ENCODE measurements at places on chromosomes 7 and 10. TPM values are rescaled to one million over a fixed set of nuclear protein-coding genes. Genes with fewer than 3 reads are reported as not detected.

DNA sequence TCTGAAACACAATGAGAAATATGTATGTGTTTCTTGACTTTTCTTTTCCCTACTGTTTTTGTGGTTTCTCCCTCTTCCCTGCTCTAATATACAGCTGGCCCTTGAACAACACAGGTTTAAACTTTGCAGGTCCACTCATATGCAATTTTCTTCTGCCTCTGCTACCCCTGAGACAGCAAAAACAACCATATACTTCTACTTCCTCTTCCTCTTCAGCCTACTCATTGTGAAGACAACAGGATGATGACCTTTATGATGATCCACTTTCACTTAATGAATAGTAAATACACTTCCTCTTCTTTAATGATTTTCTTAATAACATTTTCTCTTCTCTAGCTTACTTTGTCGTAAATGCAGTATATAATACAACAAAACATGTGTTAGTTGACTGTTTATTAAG, 35.0 kb upstream of the DGKB start:
- no peak for DNase-seq

DNA sequence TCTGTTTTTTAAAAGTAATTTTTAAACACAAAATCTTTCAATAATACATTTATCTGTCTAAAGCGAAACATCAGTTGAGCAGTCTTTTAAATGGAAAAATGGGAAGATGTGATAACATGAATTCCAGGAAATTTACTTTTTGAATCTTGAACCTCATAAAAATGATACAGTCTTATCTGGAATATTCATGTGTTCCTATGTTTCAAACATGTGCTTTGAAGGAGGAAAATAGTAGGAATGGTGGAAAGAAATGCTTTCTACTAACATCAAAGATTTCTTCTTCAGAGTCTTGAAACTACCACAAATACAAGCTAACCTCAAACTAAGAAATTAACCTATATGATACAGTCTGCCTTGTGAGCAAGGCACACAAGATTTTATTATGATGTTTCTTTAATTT, 317.5 kb upstream of the SEMA3A start:
- no peak for DNase-seq

Gene GRID1
- not detected for polyA plus RNA-seq

Gene AIMP2
- polyA plus RNA-seq: 18.8 TPM

GRCh38 chr10:110699859-110700468, 55.8 kb downstream of the RBM20 start:
- no peak for DNase-seq

DNA sequence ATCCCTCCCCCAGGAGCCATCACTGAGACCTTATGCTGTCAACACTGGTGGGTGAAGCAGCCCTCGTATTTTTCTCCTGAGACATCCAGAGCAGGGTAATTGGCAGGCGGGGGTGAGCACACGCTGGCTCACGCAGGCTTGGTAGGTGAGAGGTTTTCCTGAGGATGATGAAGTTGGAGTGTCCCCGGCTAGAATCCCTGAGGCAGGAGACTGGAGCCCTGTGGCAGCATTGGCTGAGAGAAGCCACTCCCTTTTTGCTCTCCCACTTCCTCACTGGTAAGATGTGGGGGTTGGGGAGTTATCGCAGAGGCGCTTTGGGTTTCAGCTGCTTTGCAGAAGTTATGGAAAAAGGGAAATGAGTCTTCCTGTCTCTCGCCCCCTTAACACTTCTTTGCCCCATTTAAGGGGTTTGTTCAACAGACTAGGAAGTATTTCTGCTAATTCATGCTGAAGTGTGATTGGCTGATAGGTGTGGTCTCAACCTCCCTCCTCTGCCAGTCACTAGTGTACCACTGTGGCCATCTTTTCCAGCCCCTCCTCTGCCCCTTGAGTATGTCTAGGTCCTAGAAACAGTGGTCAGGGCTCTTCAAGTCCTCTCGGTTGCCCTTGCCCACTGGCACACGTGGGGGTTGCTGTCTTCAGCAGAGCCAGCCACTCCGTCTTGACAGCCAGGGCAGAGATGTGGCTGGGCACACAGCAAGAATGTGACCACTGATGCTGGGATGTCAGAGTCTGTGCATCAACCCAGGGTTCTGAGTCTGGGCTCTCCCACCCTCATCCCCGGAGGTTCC, 5.7 kb downstream of the ARPC1B start:
- DNase-seq: peak; percentile 48

Gene POM121C
- polyA plus RNA-seq: 3.8 TPM

DNA sequence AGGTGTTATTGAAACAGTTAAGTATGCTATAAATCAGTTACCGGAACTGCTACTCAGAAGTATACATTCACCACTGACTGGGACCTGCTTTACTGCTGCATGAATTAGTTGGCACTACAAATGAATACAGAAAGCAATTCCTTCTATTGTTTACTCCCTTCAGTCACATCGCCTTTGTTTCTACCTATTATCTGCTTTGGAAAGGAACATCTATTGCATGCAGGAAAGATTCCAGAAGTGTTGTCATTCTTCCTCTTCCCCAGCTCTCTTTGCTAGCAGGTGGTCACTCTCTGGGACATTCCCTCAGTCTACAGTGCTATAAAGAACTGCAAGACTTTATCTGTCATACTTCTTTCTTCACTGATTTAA, 131.3 kb downstream of the ANK3 start:
- DNase-seq: no peak

- DNase-seq: no peak
Measured at GRCh38 chr7:22202141-22202540, 154.8 kb downstream of the RAPGEF5 start.

- DNase-seq: no peak
Measured at GRCh38 chr10:5589661-5590511, 65.1 kb downstream of the CALML3 start.

Gene NUPR2
- polyA plus RNA-seq: not detected

- no peak for DNase-seq
Measured at GRCh38 chr10:31477584-31477983, 158.6 kb downstream of the ZEB1 start.

DNA sequence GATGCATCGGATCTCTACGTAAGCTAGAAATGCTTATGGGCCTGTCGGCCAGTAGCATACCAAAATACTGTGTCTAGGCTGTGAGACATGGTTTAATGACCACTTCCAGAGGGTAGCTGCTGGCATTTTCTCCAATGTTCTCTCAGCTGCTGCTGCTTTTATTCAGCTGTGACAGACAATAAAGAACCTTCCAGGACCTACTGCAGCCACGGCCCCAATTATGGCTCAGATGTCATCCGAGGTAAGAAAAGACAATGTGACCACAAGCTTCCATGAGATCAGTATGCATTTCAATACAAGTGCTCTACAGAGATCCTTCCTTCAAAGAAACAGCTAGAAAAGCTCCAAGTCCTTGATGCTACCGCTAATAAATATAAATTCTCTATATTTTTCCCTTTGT, 256.2 kb downstream of the SDHAF3 start:
- no peak for DNase-seq

Gene BMPER
- polyA plus RNA-seq: not detected

Gene CALCR
- polyA plus RNA-seq: not detected

DNA sequence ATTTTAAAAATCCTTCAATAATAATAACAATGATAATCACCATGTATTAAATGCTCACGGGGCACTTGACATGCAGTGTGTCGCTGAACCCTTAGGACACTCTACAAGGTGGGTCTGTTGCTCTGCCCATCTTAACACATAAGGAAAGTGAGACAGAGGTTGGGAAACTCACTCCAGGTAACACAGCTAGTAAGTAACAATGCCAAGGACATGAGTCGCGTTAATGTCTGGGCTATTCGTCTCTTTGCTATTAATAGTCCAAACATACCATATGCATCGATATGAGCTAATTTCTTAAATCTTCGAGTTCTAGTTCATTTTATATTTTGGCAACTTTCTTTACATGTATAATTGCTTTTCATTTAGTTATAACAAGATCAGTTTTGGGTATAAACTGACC, 79.5 kb downstream of the BEND7 start:
- DNase-seq: no peak

- no peak for DNase-seq
Measured at GRCh38 chr10:22610610-22611009, 103.8 kb downstream of the PIP4K2A start.

GRCh38 chr7:143372070-143372469, 9.1 kb upstream of the ZYX start:
- DNase-seq: peak; percentile 69

- no peak for DNase-seq
Measured at GRCh38 chr7:30910411-30911073, 1.1 kb upstream of the AQP1 start.

Gene ZNF804B
- polyA plus RNA-seq: not detected

Gene HOXA4
- not detected for polyA plus RNA-seq

GRCh38 chr10:56605051-56605450, 244.0 kb upstream of the ZWINT start:
- no peak for DNase-seq

Gene PI4K2A
- 17.6 TPM for polyA plus RNA-seq

Gene SPDYE11
- not detected for polyA plus RNA-seq

Gene CHST15
- 0.07 TPM for polyA plus RNA-seq

- no peak for DNase-seq
Measured at GRCh38 chr10:78140066-78140630, 106.5 kb downstream of the RPS24 start.

Gene SUGCT
- polyA plus RNA-seq: 0.28 TPM

DNA sequence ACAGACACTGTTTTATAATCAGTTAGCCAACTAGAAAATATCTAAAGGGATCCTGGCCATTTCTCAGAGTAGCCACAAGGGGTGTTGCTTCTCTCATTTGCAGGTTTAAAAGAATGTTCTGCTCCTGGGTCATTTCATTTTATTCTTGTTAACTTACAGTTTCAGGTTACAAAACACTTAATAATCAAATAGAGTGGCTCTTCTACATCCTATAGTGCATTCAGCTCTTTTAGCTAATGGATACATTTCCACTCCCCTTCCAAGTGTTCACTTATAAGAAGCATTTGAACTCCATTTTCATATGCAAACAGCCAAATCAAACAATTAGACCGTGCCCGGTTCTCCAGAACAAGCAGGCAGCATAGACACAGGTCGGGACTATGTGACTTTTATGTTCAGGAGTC, 117.5 kb downstream of the TRIL start:
- no peak for DNase-seq

GRCh38 chr10:98041352-98042043, 11.1 kb upstream of the CRTAC1 start:
- no peak for DNase-seq

- DNase-seq: no peak
Measured at GRCh38 chr10:132602614-132603013, 65.0 kb downstream of the INPP5A start.

DNA sequence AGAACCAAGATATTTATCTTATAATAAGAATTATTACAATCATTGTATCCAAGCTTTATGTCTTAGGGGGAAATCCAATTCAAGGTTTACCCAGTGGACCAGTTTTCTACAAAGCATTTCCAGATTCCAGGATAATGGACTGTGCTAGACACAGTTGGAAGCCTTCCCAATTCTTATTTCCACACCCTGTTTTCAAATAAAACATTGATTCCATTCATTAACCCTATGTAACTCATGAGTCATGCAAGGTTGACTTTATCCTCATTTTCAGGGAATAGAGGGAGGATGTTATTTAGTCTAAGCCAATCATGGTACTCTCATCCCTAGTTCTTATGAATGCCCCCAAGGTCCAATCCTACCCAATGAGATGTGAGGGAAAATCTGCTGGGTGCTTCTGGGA, 145.7 kb downstream of the RNLS start:
- no peak for DNase-seq

DNA sequence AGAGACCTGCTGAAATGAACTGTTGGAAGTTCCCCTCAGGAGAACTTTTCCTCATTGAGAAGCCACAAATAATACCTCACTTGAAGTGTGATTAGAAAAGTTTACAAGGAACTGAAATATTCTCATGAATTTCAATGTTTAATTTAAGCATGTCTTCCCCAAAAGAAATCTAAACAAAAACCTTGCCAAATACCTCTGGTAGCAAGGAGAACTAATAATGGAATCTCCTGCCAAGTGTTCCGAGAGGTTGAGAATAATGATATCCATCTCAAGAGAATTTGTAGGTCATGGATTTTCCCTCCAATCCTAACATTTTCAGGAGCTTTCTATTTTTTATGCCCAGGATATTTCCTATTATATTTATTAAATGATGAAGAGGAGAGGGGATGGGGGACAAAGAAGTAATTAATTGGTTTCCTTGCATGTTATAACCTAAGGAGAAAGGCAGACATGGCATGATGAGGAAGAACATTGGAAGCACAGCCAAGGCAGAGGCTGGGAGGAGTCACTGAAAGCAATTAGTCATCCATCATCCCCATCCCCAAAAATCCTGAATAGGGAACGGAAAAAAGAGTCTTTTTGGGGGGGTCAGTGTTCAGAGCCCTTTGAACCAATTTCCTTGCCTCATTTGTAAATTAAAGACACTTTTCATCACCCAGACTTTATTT, 93.6 kb upstream of the IL6 start:
- no peak for DNase-seq

All from immature natural killer cell (primary cell).